ENCODE measurements at places on chromosomes 2 and 18. TPM values are rescaled to one million over a fixed set of nuclear protein-coding genes. Genes with fewer than 3 reads are reported as not detected.

DNA sequence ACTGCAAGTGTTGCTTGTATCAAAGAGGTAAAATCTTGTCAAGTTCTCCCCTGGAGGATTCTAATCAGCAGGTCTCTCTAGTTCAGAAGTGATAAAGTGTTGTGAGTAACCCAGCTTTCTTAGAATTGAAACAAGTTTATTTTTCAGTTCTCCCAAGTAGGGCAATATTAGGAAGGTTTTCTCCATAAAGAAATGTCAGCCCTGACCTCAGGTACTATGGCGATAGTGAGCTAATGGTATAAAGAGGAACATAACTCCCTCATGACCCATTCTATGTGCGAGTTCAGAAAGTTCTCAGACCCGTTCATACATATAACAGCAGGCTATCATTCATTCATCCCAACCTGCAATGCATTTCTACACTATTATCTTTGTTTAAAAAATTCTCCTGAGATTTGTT, 421.1 kb upstream of the SETBP1 start:
- DNase-seq, result no peak

DNA sequence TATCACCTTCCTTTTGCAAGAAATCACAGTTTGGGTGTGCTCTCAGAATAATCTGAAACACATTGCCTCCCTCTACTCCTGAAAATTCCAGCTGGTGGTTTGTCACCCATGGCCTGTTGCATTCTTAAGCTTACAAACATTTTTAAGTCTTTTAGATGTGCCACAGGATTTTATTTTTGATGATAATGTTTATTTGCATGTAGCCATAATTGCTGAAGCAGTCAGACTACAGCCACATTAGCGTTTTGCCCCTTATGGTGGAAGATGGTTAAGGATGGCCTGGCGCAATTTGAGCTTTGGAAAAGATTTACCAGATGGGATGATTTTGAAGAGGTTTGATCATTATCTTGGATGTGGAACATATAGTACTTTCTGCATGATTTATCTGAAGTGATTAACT, 439.5 kb downstream of the MEIS1 start:
- no peak for DNase-seq

DNA sequence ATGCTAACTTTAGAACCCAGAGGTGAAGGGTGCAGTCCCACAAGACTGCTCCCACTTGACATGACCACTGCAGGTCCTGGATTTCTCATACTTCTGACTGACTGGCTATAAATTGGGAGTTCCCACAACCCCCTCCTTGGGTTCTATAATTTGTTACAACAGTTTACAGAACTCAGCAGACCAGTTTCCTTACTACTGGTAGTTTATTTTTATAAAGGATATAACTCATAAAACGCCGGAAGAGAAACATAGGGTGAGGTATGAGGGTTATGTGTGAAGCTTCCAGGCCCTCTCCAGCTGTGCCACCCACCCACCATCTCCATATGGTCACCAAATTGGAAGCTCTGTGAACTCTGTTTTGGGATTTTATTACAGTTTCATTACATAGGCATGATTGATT, 839.6 kb downstream of the TSN start:
- DNase-seq, result no peak

The DNER gene
- 15.9 TPM for total RNA-seq

DNA sequence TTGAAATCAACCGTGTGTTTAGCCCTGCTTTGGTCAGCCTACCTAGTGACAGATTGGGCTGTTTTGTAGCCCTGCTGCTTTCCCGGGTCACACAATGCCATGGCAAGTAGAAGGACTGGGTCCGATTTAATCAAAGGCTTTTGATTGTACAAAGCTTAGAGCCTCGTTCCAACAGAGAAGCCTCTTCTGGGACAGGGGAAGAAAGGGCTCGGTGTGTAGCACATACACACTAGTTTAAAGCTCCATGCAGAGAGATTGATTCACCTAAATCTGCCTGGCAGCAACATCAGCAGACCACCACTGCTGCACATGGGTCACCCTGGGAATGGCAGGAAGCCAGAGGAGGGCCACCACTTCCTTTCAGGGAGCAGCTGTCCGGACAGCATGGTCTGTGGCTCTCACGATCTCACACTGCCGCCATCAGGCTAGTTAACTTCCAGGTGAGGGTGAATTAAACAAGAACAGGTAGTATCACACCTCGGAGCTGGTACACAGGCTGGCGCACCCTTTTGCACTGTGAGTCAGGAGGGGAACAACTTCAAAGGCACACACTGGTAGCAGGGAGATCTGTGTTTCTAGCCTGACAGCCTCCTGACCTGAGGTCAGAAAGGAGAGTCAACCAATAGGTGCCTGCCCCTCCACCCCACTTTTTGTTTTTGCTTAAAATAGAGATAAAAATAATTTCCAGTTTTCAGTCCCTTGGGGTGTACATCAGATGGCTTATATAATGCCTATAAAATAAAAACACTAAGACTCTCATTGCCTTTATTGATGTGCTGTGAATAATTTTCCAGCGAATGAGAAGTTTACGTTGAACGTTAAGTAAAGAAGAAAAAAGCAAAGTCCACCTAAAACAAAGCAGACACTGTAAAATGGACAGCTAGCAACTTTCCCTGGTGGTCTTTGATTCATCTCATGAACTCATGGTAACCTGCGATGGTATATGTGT, 108.5 kb downstream of the CDCA7 start:
- no peak for DNase-seq

- DNase-seq, result no peak
These were observed 5.0 kb downstream of the TEX44 start for GRCh38 chr2:231597627-231598026.

The ARHGAP28 gene
- 17.6 TPM for total RNA-seq

The TUBA3E gene
- not detected for total RNA-seq

DNA sequence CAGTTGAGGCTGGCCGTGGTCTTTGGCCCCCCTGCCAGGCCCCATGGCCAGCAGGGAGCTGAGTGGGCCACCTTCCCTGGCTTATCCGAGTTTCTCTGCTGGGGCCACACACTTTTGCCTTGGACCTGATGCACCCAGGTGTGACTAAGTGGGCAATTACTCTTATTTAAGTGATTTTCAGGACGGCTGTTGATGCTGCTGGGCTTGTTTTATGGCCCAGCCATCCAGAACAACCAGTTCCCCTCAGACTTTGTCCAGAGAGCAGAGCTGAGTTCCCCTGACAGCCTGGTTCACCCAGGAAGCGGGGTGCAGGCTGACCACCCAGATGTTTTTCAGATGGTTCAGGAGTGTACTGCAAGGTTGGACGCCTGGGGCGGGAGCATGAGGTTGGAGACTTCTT, 68.8 kb downstream of the GLI2 start:
- no peak for DNase-seq

DNA sequence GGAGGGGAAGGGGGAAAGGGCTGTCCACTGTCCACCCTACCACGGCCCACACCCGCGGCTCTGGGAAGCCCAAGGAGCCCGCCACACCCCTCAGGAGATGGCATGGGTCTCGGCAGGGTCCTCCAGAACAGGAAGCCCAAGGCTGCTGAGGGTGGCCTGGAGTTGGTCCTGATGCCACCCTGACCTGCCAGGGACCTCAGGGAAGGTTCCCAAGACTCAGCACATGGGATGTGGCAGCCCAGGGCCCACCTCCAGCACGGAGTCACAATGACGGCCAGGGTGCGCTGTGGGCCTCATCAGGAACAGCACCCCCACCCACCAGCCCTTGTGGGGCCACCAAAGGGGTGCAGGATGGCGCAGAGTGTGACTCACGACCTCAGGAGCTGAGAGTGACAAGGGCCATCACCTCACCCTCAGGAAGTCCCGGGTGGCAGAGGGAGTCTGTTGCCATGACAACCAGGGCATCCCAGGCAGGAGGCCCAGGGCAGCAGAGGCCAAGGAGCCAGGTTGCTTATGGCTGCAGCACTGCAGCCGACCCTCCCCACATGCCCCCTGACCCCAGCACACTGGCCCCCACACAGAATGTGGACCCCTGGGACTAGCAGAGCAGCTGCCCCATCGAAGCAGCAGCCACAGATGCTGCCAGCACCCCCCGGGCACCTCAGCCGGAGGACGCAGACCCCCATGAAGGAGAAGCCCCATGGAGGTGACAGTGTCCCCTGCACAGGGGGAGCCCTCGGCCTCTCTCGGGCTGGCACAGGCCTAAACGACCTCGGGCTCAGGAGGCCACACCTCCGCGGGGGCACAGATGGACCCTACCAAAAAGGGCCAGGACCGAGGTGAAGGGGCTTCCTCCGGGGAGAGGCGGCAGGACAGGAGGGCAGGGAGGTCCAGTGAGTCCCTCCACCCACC, 34.3 kb downstream of the KIF1A start:
- DNase-seq, result no peak

DNA sequence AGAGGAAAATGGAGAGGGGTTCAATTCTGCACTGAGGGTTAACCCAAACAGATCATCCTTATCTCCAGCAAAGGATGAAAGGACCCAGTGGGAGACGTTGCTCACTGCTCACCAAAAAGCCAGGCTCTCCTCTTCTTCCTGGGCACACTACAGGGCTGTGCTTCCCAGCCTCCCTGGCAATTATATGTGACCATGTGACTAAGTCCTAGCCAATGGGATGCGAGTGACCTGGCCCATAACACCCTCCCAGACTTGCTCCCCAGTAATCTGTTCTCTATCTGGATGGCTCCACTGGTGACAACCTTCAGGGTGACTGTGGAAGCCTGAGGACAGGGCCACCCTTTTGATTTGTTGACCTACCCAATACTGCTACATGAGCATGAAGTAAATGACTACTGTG, 10.9 kb upstream of the PRKCE start:
- DNase-seq, result no peak

- no peak for DNase-seq
These were observed 54.0 kb upstream of the PPP1CB start for GRCh38 chr2:28697602-28698149.

GRCh38 chr2:224982910-224983711, 59.2 kb downstream of the DOCK10 start:
- DNase-seq, result no peak

The MAPRE3 gene
- total RNA-seq, result 14.4 TPM

GRCh38 chr2:221731432-221732145, 159.5 kb upstream of the EPHA4 start:
- DNase-seq, result no peak

- DNase-seq, result no peak
These were observed 106.1 kb downstream of the TXNL1 start for GRCh38 chr18:56532176-56532840.

GRCh38 chr18:51623653-51624052, 426.2 kb upstream of the MEX3C start:
- no peak for DNase-seq

The AKAIN1 gene
- 1.1 TPM for total RNA-seq

The ABCG8 gene
- not detected for total RNA-seq

- no peak for DNase-seq
These were observed 525.4 kb downstream of the PIK3C3 start for GRCh38 chr18:42480441-42480840.

DNA sequence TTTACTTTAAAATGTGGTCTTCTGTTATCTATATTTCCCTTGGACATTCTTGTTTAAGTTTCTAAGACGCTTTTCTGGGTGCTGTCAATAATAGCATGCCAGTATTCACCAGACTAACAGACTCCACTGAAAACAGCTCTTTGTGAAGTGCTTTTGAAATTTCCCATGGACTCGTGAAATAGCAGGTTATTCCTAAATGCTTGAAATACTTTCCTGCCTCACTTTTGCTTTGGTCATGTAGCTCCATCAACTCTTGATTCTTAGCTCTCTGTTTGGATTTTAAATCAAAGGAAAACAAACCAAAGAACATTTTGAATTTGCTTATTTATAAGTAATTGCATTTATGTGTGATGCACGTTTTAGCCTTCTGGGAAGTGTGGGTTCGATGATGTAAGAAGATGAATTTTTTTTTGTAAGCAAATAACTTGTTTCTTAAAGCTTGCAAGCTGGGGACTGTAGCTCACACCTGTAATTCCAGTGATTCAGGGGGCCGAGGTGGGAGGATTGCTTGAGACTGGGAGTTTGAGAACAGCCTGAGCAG, 147.8 kb downstream of the WDSUB1 start:
- no peak for DNase-seq

DNA sequence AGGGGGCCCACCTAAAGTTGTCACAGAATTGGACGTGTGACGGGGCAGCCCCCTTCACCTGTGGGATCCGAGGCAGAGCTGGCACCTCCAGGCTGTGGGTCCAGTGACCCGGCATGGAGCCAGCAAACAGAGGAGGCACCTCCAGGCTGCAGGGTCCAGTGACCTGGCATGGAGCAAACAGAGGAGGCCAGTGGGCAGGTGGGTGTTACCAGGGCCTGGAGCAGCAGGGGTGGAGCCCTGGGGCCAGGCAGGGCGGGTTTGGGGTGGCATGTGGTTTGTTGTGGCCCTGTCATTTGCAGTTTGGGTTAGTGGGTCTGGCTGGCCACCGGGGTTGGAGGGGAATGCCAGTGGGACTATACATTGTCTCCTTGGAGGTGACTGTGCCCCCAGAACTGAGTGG, 68.2 kb downstream of the HPCAL1 start:
- no peak for DNase-seq

DNA sequence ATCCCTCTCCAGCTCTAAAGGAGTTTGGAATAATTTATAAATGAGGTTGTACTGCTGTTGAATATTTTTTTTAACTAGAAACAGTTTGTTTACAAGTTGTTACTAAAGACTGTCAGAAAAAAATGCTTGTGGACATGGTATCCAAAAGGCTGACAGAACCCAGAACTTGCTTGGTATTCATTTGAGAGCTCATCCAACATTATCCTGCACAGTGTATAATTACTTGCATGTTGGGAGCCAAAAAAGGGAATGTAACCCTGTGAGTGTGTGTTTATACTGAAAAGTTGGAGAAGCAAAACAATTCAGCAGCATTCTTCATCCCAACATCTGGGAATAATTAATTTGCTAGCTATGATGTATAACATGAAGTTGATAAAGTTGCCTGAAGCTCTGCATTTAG, 42.1 kb upstream of the EHBP1 start:
- no peak for DNase-seq

DNA sequence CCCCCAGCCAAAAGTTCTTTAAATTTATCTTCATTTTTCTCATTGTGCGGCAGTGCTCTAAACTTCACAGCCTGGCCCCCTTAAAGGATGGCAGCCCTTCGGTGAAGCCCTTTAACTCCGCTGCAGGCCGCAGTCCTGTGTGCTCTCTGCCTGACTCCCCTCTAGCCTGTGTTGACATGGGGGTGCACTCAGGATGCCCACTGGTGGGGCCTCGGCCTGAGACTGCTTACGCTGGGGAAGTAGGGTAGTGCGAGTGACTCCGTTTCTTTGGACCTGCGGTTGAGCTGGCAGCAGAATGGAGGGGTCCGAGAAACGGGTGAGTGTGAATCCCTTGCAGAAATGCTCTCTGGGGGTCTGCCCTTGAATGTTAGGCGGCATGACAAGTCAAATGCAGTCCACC, 5.6 kb downstream of the RAB12 start:
- DNase-seq, result no peak

GRCh38 chr2:9095690-9096089, 92.2 kb upstream of the MBOAT2 start:
- DNase-seq, result no peak

The TEKT4 gene
- total RNA-seq, result 0.34 TPM

DNA sequence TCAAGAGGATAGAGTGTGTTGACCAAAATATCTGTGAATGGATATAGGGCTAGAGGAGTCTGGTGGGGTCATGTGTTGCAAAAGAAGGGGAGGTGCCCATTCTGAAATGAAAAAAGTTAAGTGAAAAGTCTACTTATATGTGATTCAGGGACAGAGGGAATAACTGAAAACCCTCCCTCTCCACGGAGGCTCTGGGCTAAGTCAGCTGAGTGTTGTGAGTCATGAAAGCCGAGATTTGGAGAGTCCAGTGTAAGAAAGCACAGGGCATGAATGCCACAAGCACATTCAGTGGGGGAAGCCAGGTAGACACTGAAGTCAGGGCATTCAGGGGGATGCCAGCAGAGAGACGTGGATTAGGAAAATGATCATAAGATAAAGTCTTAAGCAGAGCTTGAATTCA, 871.9 kb downstream of the TSN start:
- no peak for DNase-seq

Measured in type B pancreatic cell (in vitro differentiated cells).